ENCODE measurements at places on chromosomes 3 and 15.
A peak's percentile ranks its signal among the peaks of the same experiment; 100 is the strongest.

DNA sequence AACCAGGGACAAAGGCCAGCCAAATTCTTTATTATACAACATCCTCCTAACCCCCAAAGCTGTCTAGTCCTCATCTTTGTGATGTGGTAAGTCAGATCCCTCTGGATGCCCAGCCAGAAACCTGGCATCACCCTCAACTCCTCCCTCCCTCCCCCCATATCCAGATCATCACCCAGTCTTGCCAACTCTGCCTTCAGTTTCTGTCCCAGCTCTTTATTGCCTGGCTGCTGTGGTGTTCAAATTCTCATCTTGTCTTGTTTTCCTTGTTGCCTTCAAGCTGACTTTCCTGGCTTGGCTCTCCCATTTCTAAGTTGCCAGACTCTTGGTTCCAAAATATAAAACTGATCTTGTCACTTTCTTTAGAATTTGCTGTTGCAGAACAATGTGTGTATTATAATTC, 28.6 kb downstream of the MAP2K1 start:
- DNase-seq = no peak

- peak; percentile 53 for DNase-seq
These were observed 315.7 kb upstream of the PROK2 start for GRCh38 chr3:72100601-72101187.

DNA sequence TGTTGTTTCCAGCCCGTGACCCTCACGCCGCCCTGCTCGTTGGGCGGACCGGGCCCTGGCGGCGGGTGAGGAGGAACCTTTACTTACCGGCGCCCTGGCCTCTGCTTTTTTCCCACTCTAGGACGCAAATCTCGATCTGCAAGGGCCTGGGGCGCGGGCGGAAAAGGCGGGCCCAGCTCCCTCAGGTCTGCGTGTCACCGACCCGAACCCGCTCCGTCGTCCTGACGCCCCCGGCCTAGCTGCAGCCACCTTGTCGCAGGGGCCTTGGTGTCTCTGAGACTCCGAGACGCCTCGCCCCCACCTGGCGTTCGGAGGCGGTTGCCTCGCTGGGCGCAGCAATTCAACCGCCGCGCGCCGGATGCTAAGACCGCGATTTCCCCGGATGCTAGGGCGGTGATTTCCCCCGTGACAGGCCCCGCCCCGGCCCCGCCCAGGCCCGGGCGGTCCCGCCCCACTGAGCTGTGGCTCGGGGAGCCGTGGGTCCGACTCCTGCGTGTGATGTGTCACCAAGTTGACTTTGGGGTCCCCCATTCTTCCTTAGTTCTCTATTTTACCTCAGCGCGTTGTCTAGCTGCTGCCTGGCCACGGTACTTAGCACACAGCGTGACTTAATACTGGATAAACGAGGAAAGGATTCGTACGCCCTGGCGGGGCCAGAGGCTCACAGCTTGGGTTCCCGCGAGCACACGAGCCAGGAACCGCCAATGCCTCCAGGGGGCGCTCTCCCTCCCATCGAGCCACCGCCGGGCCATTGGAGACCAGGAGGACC, at the start of gene RPL39L:
Gene RPL39L, minus strand, starts transcription at position 371 of the 769 bp plus-strand sequence. CDS start 18,196 bp downstream, outside the sequence.
- peak; percentile 80 for DNase-seq

- DNase-seq = no peak
These were observed 102.8 kb downstream of the RFTN1 start for GRCh38 chr3:16410659-16411058.

DNA sequence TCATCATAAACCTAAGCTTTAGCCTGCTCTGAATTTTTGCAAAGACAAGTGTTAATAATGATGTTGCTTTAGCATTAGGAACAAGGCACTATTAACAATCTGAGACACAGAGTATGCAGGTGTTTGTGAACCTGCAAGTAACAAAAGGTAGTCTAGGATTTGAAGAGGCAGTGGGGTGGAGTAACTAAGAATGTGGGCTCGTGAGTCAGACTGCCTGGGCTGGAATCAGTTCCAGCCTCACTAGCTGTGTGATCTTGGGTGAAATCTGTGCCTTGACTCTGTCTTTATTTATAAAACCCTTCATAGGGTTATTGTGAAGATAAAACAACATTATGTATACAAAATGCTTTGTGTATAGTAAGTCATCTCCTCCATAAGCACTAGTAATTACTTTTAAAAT, 610.6 kb upstream of the CFAP20DC start:
- DNase-seq = no peak

DNA sequence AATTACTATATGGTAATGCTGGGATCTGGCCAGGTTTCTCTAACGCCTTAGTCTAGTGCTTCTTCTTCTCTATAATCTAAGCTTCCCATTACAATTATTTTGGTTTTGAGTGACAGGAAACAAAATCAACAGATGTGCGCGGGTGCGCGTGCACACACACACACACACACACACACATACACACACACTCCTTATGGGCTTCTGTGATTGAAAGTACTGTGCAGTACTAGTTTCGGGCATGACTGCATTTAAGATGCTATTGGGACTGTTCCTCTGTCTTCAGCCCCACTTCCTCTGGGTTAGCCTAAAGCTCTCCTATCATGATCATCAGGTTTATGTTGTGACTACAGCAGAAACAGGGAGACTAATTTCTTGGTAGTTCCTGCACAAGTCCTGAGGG, 32.2 kb downstream of the EPHB1 start:
- no peak for DNase-seq

GRCh38 chr3:43005253-43005652, 26.1 kb downstream of the GASK1A start:
- no peak for DNase-seq

GRCh38 chr15:43525131-43525530, 7.7 kb downstream of the MAP1A start:
- DNase-seq = no peak

- DNase-seq = no peak
These were observed 6.4 kb downstream of the STRA6 start for GRCh38 chr15:74196175-74196574.

DNA sequence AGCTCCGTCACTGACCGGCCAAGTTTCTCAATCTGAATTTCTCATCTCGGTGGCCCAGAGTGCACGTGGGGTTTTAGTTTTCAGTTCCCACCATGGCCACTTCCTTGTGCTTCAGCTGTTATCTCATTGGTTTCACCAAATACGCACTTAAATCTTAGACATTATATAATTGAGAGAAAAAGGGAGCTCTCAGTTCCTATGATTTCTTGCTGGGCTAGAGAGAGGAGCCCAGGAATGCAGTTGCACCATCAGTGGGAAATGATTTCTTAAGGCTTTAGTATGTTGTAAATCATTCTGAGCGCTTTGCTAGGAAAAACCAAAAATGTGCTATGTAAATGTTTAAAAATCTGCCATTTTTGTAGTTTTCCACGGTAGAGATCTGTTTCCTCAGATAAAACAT, 53.2 kb downstream of the OXNAD1 start:
- no peak for DNase-seq

DNA sequence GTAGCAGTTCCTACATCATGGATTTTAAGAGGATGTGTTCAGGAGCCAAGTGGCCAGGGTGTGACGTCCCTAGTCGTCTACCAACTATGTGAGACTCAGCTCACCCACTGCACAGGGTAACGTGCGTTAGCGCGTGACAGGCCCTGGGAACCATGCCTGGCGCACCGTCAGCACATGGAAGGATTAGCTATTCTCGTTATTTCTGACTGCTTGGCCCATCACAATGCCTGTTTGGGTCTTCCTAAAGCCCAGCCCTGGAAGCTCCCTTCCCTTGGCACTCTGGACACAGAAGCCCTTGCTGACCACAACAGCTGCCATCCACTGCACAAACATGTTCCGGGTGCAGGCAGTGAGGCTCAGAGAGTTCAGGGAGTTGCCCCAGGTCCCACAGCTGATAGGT, 91.0 kb upstream of the RPL32 start:
- no peak for DNase-seq

- no peak for DNase-seq
These were observed 26.6 kb downstream of the SRPRB start for GRCh38 chr3:133831966-133832801.

- DNase-seq = no peak
These were observed 7.8 kb upstream of the PRTG start for GRCh38 chr15:55750706-55751105.

DNA sequence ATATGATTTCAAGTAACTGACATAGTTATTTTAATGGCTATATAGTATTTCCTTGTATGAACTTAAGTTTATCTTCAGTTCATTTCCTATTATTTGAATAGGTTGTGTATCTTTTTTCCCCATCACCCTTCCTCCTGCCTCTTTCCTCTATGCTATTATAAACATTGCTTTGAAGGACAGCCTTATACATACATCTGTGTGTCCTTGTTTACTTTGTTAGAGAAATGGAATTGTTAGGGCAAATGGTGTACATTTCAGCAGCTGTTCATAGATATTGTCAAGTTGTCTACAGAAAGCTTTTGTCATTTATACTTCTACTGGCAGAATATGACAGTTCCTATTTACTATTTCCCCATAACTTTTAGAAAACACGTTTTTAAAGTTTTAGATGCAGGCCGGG, 18.4 kb downstream of the AKAP13 start:
- DNase-seq = no peak
